GM04503 (cell line): ENCODE measurements at places on chromosomes 7 and 10.

- peak; percentile 84 for DNase-seq
Observed at GRCh38 chr10:3526727-3527501, 258.1 kb downstream of the KLF6 start.

DNA sequence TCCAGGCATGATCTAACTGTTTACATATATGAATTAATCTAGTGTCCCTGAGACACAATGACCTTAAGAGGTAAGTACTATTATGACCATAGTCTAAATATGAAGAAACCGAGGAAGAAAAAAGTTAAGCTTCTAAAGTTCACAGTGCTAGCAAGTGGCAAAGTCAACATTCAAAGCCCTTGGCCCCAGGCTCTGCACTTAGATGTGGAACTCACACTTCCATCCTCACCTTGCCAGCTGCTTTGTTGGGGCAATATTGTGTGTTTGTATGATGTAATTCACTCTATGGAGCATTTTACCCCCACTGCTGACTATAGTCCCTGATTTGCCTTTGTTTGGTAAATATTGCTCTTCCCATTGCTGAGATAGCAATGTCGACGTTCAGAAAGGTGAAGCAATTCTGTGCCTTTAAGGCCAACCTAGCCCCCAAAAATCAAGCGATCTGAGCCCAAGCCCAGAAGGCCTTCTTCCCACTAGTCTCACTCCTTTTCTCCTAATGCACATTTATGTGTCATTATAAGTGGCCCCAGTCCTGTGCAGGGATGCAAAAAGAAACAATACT is 487.6 kb upstream of the ZMIZ1 start:
- no peak for DNase-seq

GRCh38 chr7:133481676-133482075 is 228.8 kb downstream of the EXOC4 start:
- DNase-seq = peak; percentile 16

GRCh38 chr10:81031774-81032173 is 494.1 kb downstream of the SH2D4B start:
- no peak for DNase-seq

- DNase-seq = no peak
Observed at GRCh38 chr7:32070051-32070405, 179 bp downstream of the PDE1C start.
